ENCODE measurements at places on chromosomes 11 and 22.

DNA sequence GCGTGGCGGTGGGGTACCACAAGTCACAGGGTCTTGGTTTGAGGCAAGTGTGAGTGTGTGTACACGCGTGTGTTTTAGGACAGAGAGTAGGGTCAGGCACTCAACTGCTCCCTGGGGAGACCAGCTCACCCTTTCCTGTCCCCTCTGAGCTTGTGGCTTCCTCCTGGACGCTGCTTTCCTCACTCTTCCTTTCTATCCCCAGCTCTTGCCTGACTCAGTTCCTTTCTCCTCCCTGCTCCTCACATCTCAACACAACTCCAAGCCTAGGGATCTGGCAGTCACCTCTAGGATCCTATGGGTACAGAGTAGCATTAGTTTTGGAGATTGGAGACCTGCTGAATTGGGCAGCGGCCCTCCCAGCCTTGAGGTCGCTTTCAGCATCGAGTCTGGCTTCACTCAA, 4.1 kb downstream of the CLCF1 start:
- DNase-seq: no peak

DNA sequence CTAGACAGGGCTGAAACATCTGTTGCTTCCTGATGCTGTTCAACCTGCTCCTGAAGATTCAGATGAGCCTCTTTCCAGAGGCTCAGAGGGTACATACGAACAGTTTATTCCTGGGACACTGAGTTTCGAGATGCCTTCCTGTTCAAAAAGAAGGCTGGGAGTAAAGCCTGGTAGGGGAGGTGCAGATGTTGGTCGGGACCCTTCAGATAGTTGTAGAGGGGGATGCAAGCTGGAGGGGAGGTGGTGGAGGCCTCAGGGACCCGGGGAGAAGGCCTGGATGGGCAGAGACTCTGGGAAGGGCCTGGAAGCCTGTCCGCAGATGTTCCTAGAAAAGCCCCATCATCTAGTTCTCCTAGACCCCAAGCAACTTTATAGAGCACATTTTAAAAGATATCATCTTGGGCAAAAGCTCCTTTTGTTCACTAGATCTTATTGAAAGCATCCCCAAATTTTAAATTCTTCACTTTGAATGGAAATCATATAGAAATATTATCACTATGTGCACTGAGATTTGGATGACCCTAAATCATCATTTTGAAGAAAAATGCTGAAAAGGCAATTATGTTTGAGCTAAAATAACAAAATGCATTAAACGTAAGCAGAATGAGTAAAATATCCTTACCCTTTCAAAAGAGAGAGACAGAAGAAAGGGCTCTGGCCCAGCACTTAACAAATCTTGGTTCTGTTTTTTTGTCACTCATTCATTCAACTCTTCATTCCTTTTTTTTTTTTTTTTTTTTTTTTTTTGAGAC, 41.2 kb downstream of the RTL6 start:
- no peak for DNase-seq

GRCh38 chr22:45235101-45235777, 5.5 kb downstream of the KIAA0930 start:
- no peak for DNase-seq

DNA sequence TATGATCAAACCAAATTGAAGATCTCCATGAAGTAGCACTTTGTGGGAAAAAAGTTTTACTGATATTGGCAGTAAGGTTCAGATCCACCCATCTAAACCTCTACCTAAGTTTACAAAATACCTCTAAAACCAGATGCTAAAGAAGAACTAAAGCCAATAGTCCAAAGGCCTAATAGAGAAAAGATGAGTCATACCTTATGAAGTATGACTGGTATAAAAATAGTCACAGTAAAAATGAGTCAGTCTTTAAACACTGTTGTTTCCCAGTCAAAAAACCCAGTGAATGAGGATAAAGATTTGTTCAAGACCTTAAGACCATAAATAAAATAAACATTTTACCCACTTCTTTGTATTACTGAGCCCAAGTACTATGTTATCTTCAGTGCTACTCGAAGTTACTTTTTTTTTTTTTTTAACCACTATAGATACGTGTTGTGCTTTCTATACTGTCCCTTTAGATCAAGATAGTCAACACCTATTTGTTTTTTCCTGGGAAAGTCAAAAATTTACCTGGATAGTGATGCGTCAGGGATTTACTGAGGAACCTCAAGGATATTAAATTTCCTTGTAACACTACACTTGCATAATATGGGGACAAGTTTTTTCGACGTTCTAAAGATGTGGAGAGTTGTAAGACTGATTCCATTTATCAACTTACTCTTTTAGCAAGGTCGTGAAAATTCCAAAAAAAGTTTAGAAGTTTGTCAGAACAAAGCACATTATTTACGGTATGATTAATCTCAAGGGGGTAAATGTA, 87.3 kb downstream of the CCDC73 start:
- DNase-seq: no peak

- DNase-seq: no peak
Measured at GRCh38 chr11:62879235-62879978, 1.3 kb upstream of the SLC3A2 start.

- DNase-seq: no peak
Measured at GRCh38 chr22:19086896-19087295, 35.3 kb downstream of the DGCR2 start.

DNA sequence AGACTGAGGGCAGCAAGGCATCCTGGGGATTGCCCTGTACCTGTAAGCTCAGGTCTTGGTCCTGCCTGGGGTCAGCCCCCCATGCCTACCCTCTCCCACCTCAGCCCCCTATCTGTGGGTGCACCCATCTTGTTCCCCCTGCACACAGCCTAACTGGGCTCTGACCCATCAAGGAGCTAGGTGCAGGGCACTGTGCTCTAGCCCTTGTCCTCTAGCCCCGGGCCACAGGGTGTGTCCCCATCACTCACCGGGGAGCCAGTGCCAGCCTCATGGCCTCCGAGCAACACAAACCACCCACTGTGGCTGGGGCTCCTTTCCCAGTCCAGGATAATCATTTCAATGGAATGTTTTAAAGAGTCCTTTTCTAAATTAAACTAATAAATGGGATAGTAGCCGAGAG, 293.9 kb upstream of the PLET1 start:
- DNase-seq: no peak

GRCh38 chr11:80280737-80281136, 839.9 kb upstream of the TENM4 start:
- no peak for DNase-seq

Measured in stimulated activated CD8-positive, alpha-beta memory T cell treated with anti-CD3 and anti-CD28 coated beads, Interleukin-12 subunit alpha, Interleukin-12 subunit beta, amount 100 ng/mL, for 4 hours (primary cell).